Activated CD4-positive, alpha-beta memory T cell treated with anti-CD3 and anti-CD28 coated beads, Interleukin-2, amount 10 ng/mL, durations not matched to agents 7 days and 5 days (primary cell): ENCODE measurements at places on chromosomes 4 and X.
A peak's percentile ranks its signal among the peaks of the same experiment; 100 is the strongest.

GRCh38 chrX:131650637-131651410 is 107.0 kb downstream of the OR13H1 start:
- no peak for DNase-seq

DNA sequence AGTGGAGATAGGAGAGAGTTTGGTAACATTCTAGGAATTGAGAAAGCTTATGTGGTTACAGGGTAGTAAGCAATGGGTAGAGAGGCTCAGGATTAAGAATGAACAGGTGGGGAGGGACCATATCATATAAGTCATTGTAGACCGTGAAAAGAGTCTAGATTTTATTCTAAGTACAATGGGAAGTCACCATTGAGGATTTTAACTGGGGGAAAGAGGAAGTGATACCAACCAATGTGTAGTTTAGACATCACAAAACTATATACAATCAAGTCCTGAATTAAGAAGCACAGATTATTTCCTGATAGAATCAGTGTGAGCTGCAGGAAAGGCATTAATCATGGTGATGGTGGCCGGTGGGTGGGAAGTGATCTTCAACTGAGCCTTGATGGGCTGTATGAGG is 178.3 kb upstream of the ZIC3 start:
- DNase-seq, result no peak

- no peak for DNase-seq
Observed at GRCh38 chrX:65874765-65875164, 165.1 kb downstream of the VSIG4 start.

DNA sequence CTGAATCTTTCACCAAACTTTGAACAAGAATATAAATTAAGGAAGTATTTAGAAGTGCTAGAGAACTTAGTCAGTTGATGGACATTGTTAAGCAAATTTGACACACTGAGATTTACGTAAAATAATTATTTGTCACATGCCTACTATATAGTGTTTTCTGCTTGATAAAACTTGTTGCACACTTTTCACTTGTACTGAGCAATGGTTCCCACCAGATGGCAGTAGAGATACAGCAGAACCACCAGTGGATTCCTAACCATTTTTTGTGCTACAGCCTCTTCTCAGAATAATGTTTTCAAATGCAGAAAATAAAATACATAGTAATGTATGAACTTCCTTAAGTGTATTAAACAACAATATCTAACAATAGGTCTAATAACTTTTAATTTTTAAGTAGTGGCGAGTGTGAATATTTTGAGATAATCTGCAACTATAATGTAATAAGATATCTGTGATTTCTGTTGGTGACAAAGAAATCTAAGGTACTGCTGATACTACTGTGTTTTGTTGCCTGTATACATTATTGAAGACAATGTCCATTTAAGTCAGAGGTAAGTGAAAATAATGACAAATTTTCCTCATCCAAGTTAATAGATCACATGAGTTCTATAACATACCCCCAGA is 81.2 kb downstream of the APOOL start:
- no peak for DNase-seq

DNA sequence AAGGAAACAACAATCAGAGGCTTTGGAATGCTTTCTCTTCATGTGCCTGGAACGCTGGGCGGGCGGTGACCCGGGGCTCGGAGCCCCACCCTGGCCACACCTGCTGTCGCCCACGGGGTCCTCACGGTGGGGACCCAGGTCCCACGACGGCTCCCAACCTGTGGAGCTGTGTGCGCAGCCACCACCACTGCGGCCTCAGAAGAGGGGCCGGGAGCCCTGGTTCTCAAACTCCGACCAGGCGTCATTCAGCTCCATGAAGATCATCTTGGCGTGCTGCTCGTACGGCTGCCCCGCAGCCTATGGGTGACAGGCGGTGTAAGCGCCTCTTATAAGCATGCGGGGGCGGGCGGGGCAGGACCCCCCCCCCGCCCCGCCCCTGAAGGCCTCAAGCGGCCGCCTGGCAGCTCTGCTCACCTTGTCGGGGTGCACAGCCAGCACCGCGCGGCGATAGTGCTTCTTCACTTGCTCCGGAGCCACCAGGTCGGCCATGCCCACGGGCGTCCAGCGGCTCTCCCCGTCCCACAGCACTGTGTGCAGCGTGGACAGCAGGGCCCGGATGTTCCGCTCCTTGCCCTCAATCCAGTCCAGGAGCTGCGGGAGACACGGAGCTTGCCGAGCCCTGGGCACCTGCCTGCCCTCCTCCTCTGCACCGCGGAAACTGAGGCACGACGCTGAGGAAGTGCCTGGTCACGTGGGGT is 23.7 kb upstream of the CPLX1 start:
- DNase-seq, result no peak

DNA sequence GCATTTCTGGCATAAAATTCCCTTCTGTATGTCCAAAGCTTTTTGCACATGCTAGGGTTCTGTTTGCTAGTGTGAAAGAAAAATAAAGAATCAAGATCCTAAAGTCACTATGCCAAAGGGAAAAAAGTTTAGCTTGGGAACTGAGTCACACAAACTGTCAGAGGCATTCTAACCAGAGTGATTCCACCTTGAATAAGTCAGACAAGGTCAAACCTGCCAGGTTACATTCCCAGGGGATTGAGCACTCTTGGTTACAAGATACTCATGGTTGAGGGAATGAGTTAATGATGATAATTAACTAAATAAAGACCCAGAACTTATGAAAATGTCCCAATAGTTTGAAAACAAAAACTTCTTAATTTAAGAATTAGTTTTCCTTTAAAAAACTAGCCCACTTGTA is 13.7 kb upstream of the UGT2B17 start:
- no peak for DNase-seq

- no peak for DNase-seq
Observed at GRCh38 chr4:42310358-42310757, 86.9 kb upstream of the SHISA3 start.

- DNase-seq, result no peak
Observed at GRCh38 chr4:85527815-85528214, 52.9 kb downstream of the ARHGAP24 start.

DNA sequence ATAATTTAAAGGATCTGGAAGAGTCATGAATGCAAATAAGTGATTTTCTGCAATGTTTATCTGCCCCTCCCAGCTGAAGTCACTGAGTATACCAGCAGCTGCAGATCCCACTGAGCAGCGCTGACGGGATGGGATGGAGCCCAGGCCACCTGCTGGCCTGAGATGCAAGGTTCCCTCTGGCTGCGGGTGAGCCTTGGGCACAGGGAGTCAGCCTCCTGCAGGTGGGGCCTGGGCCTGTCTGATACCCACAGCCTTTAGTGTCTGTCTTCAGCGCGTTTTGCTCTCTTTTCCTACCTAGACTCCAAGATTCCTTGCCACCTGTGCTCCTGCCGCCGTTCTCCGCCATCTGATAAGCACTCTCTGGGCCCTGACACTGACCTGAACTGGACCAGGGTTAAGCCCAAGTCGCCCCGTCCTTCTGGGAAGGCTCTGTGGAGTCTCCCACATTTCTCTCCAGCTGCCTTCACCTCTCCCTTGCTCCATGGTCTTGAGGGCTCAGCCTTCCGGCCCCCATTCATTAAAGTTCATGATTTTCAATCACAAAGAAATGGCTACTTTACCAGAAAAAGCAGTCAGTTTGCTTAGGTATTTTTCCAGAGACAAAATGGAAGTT is 223.1 kb upstream of the FAT1 start:
- DNase-seq, result no peak

- DNase-seq, result no peak
Observed at GRCh38 chr4:52299120-52299519, 248.0 kb downstream of the SPATA18 start.

GRCh38 chrX:34072906-34073305 is 59.2 kb downstream of the FAM47A start:
- no peak for DNase-seq

DNA sequence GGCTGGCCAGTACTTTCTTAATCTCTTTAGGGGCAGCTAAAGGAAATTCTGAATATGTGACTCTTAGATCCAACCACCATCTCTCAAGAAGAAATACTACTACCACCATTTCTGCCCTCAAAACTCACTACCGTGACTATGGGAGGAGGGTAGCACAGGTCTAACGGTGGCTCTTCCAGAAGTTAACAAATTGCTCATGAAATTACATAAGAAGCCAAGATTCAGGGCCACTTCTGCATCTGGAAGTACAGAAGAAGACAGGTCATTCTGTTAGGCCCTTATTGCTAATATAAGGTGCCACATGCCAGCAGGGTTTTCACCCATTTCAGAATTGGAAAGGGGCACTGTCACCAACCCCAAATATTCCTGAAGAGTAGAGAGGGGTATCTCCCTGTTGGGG is 19.6 kb upstream of the NKRF start:
- DNase-seq, result no peak

- DNase-seq, result no peak
Observed at GRCh38 chr4:122083989-122084388, 68.1 kb upstream of the BLTP1 start.

- no peak for DNase-seq
Observed at GRCh38 chr4:8579526-8580320, 469 bp upstream of the GPR78 start.

GRCh38 chr4:5995901-5996623 is 22.2 kb downstream of the C4orf50 start:
- DNase-seq, result peak; percentile 27

- no peak for DNase-seq
Observed at GRCh38 chrX:10759141-10759799, 138.9 kb upstream of the MID1 start.

GRCh38 chr4:188214861-188215260 is 75.6 kb downstream of the TRIML1 start:
- no peak for DNase-seq

- no peak for DNase-seq
Observed at GRCh38 chrX:101482296-101482695, 3.0 kb upstream of the ARMCX4 start.

DNA sequence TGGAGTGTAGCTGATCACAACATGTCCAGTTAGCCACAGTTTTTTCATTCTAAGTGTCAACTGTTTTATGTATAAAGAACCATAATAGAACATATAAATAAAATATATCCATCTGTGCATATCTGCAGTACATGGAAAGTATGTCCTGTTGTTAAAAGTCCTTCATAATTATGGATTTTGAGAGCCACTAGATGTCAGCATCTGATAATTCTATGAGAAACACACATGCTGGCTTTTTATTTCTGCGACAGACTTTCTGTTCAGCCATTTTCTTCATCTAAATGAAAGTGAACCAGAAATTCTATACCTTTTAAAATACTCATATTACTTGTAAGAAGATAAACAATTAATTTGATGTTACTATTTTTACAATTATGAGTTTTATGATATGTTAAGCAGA is 251.5 kb downstream of the GPM6A start:
- DNase-seq, result no peak

DNA sequence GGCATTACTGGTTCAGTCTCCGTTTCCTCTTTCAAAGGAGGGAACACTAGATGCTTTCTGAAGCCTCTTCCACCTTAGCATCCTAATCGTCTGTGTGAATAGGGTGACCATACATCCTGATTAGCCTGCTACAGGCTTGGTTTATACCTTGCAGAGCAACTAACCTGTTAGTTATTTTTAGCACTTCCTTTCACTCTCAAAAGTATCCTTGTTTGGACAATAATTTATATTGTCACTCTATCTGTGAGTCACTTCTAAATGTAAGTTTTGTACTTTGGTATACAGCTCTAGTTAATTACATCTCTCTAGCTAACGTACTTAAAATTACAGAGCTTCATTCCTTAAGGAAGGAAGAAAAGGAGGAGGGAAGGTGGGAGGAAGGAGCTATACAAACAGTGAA is 174.5 kb downstream of the GPC3 start:
- DNase-seq, result no peak

- no peak for DNase-seq
Observed at GRCh38 chr4:92305148-92305877, 1.5 kb downstream of the GRID2 start.

GRCh38 chrX:16063921-16064320 is 59.4 kb upstream of the GRPR start:
- no peak for DNase-seq

GRCh38 chr4:85512446-85513205 is 37.7 kb downstream of the ARHGAP24 start:
- DNase-seq, result no peak

DNA sequence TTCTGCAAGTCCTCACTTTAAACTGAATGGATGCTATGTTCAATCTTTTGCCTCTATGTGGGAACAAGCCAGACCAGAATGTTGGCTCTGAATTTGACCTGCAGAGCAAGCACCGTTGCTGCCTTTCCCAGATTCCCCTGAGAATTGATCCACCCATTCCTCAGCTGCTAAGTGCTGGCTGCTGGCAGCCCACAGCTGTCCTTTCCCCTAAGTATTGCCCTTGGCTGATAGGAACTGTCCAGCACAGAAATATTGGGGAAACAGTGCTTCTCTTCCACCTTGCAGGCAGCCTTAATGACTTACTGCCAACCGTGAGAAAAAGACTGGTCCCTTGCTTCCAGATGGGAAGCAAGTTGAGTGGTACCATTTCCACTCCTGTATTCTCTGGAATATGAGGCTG is 475.9 kb downstream of the PDHA2 start:
- DNase-seq, result no peak

DNA sequence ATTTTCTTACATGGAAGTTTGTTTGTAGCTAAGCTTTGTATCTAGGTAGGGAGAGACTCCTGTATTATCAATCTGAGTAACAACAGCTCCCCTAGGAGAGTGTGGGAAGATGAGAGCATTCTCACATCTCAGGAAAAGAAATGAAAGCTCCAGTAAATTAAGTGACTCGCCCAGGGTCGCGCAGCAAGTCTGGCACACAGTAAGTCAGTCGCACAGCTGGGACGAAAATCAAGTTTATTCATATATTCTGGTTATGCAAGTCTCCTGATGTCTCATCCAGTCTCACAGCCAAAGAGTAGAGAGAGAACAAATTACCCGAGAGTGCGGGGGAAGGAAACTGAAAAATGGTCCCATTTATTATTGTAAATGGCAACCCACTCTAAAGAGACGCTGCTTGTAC is 216.1 kb downstream of the STK32B start:
- DNase-seq, result no peak

GRCh38 chr4:25030277-25031076 is at the start of gene LGI2:
TSS of gene LGI2 (minus strand) at chr4:25030946. CDS start at chr4:25030693, 253 bp downstream.
- DNase-seq, result no peak

- no peak for DNase-seq
Observed at GRCh38 chr4:155703486-155704247, 37.0 kb downstream of the GUCY1A1 start.

- no peak for DNase-seq
Observed at GRCh38 chrX:139200346-139200745, 330.2 kb upstream of the F9 start.

- DNase-seq, result no peak
Observed at GRCh38 chrX:82676386-82676785, 831.7 kb upstream of the POU3F4 start.
